ENCODE measurements at places on chromosomes 7 and 10.
A peak's percentile ranks its signal among the peaks of the same experiment; 100 is the strongest.

DNA sequence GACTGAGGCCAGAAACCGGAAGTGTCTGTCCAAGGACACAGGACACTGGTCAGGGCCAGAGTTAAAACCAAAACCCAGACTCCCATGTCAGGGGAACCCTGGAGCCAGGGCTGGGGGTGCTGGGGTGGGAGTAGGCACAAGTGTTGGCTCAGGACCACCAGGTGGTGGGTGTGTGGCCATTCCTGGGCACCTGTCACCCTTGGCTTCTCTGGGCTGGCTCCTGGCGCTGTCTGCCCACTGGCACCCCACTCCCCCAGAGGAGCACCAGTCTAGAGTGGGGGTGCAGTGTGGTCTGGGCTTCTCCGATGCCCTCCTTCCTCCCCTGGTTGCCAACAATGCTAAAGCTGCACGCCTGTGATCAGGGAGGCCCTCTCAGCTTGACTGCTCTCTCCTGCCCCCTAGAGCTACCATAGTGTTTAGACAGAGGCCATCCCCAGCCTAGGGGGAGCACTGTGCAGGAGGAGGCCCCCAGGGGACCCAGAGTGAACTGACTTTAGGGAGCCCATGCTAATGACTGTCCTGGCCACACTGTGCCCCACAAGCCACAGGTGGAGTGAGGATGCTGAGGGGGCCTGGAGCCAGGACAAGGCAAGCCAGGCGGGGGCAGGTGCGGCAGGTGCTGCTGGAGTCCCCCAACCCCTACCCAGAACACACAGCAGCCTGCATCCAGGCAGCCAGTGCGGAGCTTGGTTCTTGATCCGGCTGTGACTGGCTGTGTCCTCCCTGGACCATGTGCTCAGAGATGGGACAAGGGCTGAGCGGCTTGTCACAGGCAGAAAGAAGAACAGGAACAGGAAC, 11.0 kb downstream of the RASGEF1A start:
- no peak overlapping the region for H3K27ac ChIP-seq
- no peak overlapping the region for H3K4me3 ChIP-seq
- no peaks in the 10 kb centered on the region for H3K4me1 ChIP-seq
- H3K27me3 ChIP-seq, result no peaks in the 10 kb centered on the region
- DNase-seq, result peak; percentile 51

DNA sequence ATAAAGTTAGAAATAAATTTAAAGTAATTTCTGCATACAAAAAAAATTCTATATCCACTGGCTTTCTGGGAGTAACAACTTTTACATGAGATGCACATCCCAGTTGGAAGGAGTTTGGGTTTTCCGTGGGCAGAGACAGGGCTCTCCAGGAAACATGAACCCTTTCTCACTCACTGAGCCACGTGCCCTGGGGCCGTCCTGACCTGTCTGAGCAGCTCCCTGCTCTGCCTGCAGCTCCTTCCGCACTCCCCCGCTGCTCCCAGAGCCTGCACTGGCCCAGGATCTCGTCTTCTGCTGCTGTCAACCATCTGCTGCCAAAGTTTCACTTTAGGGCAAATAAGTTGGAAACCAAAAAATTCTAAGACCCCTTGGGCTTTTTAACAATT, 169.1 kb downstream of the DIP2C start:
- no peak for DNase-seq
- H3K36me3 ChIP-seq, result no peaks in the 10 kb centered on the region
- H3K27me3 ChIP-seq, result peaks cover 6% of the 10 kb centered on the region
- peak overlapping the region; percentile 52 for H3K27ac ChIP-seq

GRCh38 chr7:157432957-157433576, 96.3 kb downstream of the DNAJB6 start:
- peak; percentile 60 for DNase-seq
- no peak overlapping the region for H3K4me3 ChIP-seq
- H3K4me1 ChIP-seq, result peaks cover 11% of the 10 kb centered on the region
- no peak overlapping the region for H3K27ac ChIP-seq
- no peaks in the 10 kb centered on the region for H3K36me3 ChIP-seq
- H3K27me3 ChIP-seq, result no peaks in the 10 kb centered on the region

DNA sequence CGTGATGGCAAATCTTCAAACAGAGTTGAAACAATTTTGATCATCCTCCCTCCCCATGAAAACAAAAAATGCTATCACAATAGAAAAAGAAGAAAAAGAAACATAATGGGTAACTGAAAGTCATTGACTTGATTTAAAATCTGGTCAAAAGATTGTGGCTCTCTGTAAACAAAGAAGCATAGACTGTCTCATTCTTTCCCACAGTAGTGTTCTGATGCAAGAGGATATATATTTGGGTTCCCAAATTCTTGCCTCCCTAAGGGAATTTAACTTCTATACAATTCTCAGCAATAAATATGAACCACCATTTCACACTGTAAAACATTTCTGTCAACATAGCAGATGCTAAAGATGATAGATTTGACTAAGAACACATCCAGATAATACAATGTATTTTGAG, 32.8 kb upstream of the MEOX2 start:
- no peak overlapping the region for H3K4me3 ChIP-seq
- no peak for DNase-seq
- H3K27ac ChIP-seq, result no peak overlapping the region
- no peaks in the 10 kb centered on the region for H3K36me3 ChIP-seq

GRCh38 chr10:124351481-124352220, 67.1 kb downstream of the OAT start:
- no peak overlapping the region for H3K27ac ChIP-seq
- H3K36me3 ChIP-seq, result no peaks in the 10 kb centered on the region
- H3K4me1 ChIP-seq, result peaks cover 7% of the 10 kb centered on the region
- no peak overlapping the region for H3K4me3 ChIP-seq

- no peaks in the 10 kb centered on the region for H3K27me3 ChIP-seq
- H3K4me3 ChIP-seq, result no peak overlapping the region
- no peak overlapping the region for H3K27ac ChIP-seq
- no peaks in the 10 kb centered on the region for H3K4me1 ChIP-seq
- DNase-seq, result no peak
These were observed 47.4 kb downstream of the PPP1R17 start for GRCh38 chr7:31734456-31734855.

DNA sequence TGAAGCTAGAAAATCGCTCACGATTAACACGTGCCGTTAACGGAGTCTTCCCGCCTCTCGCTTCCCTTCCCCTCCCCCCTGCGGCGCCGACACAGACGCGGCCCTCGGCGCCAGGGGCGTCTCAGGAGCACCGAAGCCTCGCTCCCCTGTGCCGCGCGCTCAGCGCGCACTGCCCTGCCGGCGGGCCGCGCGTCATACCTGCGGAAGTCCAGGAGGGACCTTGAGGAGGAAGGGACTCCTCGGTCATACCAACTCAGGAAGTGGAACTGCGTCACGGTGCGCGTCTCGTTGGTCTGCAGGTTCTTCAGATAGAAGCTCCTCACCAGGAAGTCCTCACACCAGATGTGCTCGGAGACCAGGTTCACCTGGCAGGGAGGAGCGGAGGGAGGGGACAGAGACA, 239.6 kb downstream of the DNAJB6 start:
- H3K36me3 ChIP-seq, result no peaks in the 10 kb centered on the region
- peak overlapping the region; percentile 71 for H3K4me3 ChIP-seq
- no peaks in the 10 kb centered on the region for H3K27me3 ChIP-seq
- H3K4me1 ChIP-seq, result peaks cover 40% of the 10 kb centered on the region
- H3K27ac ChIP-seq, result no peak overlapping the region
- DNase-seq, result peak; percentile 50

All from activated naive CD8-positive, alpha-beta T cell treated with anti-CD3 and anti-CD28 coated beads, Interleukin-2, amount 50 U/mL, for 24 hours (primary cell).